LoVo (cell line): ENCODE measurements at places on chromosomes 5 and 9.

- DNase-seq: peak; percentile 58
Measured at GRCh38 chr9:104386425-104387069, 117.5 kb upstream of the OR13F1 start.

DNA sequence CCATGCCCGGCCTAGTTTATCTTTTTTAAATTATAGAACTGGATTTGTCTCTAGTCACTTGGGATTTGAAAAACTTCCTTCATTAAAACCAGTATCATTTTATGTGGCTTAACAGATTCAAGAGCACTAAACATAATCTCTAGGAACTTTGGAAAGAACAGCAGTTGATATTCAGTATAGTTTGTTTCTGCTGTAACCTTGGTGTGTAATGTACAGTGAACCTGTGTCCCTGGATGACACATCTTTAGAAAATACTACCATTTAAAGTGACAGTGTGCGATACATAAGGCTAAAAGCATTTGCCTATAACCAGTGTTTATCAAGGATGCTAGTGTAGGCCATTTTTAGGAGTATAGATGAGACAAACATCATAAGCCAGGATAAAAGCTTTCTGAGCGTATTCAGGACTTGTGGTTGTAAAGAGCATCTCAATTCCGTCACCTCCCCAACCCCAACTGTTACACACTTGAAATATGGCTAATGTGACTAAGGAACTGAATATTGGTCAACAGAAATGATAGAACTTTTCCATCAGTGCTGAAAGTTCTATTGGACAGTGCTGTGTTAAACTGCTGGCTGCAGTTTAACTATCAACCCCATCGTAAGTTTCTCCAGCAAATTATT lies 4.4 kb downstream of the SNX18 start:
- DNase-seq: no peak

- no peak for DNase-seq
Measured at GRCh38 chr5:143315929-143316328, 87.6 kb downstream of the NR3C1 start.

GRCh38 chr5:71882826-71883741 lies 164.0 kb downstream of the CARTPT start:
- DNase-seq: no peak
